ENCODE measurements at places on chromosomes 3 and 15.

DNA sequence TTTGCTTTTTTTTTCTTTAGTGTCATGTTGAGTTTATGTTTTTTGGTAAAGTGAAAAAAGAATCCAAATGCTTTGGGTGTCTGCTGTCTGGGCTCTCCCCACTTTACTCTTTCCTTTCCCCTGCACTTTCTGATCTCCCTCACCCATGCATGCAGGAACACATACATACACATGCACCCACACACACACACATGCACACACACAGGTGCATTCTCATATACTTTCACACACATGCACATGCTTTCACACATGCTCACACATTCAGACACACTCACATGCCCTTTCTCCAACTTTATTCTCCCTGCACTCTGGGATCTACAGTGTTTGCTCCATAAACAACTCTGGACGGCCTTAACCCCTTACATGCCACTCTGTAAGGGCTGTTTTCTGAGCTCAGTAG lies 46.4 kb upstream of the CFAP161 start:
- no peak for DNase-seq

GRCh38 chr3:101461451-101461850 lies 51.6 kb downstream of the SENP7 start:
- no peak for DNase-seq

DNA sequence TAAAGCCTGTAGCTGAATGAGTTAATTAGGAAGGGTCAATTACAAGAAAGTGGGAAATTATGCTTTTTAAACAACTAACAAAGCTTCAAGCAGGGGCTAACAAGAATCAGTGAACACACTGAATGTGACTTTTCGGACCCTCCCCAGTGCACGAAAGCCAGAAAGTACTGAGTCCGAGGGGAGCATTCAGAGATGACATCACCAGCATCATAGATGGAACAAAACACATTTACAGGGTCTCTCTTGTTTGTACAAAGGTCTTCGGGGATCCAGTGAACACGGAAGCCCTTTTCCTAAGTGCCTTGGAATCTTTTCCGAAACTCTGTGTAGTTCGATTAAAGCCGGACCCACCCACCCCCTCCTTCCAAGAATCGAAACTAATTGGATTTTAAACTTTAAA lies 829 bp downstream of the DCP1A start:
- DNase-seq: no peak

DNA sequence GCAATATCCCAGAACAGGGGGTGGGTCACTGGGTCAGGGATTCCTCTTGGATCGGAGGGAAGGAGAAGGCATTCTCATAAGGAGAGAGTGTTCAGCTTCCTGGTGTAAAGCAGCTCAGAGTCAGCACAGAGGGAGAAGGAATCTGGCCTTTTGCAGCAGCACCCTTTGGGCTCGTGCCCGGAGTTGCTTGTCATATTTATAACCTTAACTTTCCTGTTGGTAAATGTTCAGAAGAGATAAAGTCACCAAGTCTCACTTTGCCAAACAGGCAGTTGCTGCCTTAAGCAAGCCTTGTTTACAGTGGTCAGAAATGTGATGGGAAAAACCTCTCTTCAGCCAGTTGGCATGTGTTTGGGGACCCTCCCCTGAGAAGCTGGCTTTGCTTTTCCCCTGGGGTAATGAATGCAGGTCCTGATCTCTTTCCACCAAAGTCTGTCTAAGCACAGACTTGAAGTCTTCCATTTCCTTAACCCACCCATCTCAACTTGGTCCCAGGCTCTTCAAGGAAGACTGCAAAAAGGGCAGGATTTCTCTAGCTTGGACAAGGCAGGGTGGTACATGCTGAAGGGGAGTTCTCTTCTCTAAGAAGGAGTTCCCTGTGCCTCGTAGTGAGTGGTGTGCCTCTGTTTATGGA lies 206.9 kb upstream of the BHLHE40 start:
- DNase-seq: no peak

DNA sequence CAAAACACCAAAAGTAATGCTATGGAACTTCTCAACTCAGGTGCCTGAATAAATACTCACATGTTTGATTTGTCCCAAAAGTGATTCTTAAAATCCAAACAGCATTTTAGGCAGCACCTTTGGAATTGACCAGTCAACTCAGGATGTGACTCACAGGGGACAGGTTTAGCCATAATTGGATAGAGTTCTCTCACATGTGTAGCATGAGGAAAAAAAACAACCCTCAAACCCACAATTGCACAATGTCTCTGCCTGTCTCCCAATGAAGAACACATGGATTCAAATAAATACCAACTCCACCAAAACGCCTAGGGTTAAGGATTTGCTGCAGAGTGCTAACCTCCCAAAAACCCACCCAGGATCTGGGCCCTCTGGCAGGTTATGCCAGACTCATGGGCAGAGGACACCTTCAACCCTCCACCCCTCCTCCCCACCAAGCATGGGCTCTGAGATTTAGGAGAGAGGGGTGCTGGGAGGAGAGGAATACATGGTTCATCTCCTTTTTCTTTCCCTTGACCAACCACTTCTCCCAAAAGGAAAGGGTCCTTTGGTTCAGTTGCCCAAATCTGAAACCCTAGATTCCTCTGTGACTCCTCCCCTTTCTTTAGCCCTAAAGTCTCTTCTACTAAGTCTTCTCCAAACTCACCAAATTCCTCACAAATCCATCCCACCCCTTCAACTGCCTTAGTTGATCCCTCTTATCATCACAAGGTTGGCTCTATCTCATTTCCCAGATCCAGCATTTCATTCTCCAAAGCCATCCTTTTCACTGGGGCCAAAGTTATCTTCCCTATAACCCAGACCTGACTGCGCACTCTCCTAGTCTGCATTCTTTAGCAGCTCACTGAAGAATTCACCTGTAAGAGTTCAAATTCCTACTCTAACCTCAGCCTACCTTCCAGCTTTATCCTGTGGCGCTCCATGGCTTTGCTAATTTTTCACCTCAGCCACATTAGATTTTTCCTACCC lies 7.7 kb downstream of the RYK start:
- no peak for DNase-seq

DNA sequence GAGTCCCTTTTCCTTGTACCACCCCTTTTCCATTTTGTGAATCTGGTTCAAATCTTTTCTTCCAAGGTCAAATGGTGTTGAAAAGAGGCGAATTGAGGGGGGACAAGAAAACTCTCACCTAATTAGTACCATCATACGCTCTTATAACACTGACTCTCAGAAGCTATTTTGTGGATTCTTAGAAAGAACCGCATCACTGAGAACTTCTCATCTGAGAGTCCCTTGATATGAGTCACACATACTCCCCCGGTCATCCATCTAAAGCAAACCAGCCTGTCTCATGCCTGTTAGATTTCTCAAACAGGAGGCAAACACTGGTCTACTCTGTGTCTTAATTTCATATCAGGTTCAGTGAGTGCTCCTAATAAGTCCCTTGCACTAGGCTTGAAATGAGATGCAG lies 76.5 kb upstream of the SPRED1 start:
- DNase-seq: no peak

- no peak for DNase-seq
Observed at GRCh38 chr3:9627901-9628633, 21.2 kb upstream of the MTMR14 start.

DNA sequence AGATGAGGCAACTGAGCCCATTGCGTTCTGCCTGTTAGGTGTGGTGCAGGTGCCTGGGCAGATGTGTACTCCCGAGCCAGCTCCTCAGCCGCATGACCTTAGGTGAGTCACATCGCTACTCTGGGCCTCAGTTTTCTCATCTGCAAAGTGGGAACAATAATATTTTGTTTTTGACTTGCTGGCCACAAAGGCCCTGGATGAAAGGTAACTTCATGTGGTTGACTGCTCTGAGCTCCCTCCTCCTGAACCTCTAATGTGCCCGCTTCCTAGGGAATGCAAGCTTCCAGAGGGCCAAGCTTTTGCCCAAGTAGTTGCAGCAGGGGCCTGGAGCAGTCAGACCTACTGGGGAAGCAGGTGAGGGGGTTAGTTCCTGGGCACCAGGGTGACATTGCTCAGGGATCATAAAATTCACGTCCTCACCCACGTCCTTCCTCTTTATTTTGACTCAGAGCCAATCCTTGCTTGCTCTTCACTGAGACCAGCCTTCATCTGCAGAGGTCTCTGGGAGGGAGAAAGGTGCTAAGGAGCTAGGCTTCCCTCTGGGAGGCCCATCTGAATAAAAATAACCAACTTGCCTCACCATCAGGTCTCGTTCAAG lies 149.0 kb upstream of the TLE3 start:
- DNase-seq: no peak

DNA sequence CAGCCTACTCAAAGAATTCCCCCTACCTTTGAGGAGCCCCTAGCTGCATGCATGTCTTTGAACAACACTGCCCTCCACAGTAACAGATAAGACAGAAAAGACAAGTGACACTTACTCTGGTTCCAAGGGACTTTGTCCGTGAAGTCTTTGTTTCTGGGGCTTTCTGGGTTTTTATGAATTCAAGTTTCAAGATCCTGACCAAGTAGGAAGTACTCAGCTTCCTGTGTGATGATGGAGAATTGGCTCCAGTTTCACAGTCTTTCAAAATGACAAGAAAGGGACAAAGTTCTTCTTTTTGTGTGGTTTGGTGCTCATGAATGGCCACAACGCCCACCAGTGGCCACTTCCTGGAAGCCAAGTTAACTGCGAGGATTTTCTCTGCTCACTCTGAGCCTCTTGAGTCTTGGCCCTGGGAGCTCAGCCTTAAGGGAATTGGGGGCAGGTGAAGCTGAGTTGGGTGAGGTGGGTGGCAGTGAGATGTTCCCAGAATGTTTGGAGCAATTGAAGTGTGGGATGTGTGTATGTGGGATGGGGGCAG lies at the start of gene CCR1:
CCR1 (minus strand) TSS at position 147 of the 538 bp plus-strand sequence. CDS start 4,000 bp downstream, outside the sequence.
- peak; percentile 37 for DNase-seq

DNA sequence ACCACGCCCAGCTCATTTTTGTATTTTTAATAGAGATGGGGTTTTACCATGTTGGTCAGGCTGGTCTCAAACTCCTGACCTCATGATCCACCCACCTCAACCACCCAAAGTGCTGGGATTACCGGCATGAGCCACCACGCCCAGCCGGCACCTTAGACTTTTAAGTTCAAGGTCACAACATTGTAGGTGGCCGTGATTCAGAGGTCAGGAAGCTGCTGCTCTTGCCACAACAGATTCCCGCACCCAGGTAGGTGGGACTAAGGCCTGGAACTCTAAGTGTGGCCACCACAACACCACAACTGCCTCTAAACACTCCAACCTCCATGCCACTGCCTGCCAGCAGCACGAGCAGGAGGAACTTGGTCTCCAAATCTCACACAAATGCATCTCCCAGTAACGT lies 196.8 kb downstream of the STT3B start:
- no peak for DNase-seq

DNA sequence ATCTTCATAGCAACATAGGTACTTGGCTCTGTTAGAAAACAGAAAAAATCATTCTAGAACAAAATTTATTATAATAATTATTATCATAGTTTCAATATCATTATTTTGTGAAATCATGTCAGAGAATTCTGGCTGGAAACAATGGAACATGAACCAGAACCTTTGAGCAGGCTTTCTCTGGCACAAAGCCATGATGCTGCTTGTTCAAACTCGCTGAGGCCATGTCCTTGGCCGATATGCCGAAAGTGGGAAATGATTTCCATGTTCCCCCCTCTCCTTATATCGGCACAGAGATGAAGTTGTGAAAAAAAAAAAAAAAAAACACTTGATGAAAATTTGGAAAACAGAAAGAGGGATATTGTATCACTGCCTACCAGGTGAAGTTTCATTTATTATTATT lies 49.0 kb upstream of the MRPL3 start:
- DNase-seq: no peak

DNA sequence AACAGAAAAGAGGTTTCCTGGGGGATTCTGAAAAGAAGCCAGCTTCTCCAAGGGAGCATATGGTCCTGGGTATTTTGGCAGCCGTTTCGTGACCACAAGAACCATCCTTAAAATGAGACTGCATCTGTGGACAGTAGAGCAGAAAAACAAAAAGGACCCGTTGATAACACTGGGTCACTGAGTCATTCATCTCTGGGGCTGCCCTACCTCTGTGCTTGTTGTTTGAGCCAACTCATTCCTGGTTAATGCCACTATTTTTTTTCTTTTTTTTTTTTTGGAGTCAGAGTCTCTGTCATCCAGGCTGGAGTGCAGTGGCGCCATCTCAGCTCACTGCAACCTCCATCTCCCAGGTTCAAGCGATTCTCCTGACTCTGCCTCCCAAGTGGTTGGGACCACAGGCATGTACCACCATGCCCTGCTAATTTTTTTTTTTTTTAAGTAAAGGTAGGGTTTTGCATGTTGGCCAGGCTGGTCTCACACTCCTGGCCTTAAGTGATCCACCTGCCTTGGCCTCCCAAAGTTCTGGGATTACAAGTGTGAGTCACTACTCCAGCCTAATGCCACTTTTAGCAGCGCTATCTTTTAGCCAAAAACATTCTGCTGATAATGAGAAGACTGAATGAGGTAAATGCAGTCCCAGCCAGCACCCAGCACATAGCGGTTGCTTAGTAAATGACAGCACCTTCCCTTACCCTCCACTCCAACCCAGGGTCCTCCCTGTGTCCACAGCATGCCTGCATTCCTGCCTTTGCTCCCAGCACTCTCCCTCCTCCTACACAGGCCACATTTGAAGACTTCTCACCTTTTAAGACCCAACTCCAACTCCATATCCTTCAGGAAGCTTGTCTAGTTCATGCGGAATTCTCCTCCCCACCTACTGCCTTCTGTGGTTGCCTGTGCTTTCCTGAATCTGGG lies 9.1 kb upstream of the ISL2 start:
- no peak for DNase-seq

GRCh38 chr3:61522626-61523025 lies 38.7 kb upstream of the PTPRG start:
- no peak for DNase-seq

GRCh38 chr3:159913712-159914414 lies 74.8 kb upstream of the IL12A start:
- DNase-seq: no peak

DNA sequence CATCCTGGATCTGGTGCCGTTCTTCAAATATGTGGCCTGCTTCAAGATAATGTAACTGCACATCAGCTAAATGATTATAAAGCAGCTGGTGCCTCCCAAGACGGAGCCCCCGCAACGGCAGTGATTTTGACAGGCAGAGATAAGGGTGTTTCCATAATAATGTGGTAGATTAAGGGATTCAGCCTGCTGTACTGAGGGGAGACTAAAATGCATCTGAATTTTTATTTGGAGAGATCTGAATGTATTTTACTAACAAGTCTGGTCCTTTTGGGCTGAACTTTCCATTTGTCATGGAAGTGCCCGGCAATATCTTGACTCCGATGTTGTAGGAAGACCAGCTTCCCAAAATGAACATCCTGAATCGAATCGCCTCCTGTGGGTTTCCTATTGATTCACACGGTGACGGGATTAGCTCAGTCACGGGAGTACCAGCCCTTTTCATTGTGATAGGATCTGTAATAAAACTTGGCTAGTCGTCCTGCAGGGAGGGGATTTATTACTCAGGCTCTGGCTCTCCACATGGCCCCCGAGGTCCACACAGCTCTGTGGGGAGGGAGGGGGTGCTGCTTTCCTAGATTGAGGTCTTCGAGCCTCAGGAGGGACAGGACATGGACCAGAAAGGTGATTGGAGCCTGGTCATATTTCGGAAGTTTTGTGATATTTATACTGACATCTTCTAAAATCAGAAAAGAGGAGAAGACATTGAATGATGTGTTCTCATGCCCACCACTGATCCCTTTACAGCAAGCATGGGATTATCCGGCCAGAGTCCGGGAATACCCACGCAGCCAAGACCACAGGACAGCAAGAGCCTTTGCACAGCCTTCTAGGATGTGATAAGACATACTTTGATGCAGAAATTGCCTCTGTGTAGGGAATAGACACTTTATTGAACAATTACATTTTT lies 2.5 kb upstream of the PCSK6 start:
- DNase-seq: no peak
